CD4-positive, alpha-beta T cell treated with Interleukin-6 for 4 hours (primary cell): ENCODE measurements at places on chromosomes 13 and 19.

- DNase-seq, result no peak
Observed at GRCh38 chr19:47464675-47465419, 6.8 kb downstream of the SLC8A2 start.

- no peak for DNase-seq
Observed at GRCh38 chr19:51137792-51138425, 4.2 kb upstream of the SIGLEC7 start.

GRCh38 chr19:33684538-33685232 lies 62.9 kb downstream of the CHST8 start:
- no peak for DNase-seq

GRCh38 chr13:103273825-103274224 lies 207.6 kb upstream of the SLC10A2 start:
- no peak for DNase-seq

DNA sequence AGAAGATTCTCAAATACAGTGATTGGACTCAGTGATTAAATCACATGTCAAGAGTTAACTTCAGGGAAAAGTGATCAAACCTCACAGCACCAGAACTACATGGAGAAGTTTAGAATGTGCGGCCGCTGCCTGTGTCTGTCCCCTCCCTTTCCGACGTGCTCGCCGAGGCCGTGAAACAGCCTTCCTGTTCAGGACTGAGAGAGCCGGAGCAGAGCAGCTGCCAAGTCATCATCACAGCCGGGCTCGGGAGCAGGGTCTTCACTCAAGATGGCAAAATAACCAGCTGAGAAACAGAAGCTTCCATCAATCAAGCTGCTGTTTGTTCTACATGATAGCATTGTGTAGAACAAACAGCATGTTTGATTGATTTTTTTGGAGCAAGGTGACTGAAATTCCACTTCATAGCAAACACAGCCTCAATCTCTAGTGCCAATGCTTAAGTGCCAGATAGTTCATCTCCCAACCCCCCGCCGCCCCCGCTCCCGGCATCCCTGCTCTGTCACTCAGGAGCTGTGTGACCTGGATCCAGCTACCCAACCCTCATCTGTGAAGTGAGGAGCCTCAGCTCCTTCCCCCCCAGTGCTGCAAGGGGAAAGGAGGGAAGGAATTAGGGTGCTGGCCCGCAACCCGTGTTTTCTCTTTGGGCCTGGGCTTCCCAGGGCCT lies 70.6 kb downstream of the HSPH1 start:
- DNase-seq, result no peak

DNA sequence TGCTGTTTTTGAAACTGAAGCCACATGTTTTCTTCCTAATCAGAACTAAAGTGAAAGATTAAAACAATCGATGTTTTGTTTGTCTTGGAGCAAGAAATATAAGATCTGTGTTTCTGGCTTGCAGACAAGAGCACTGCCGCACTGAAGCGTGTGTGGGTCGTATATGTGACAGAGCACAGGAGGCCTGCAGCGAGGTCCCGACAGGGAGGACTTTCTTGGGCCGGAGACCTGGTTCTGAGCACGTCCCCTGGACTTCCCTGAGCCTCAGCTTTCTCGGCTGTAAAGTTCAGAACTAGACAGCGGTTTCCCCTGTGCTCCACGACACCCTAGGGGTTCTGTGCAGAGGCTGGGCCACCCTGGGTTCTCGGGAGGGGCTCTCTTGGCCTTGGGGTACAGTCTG lies 60.5 kb downstream of the GADD45B start:
- no peak for DNase-seq

GRCh38 chr13:73272831-73273230 lies 214.0 kb downstream of the KLF5 start:
- DNase-seq, result no peak

GRCh38 chr19:13782537-13782936 lies 8.3 kb downstream of the C19orf53 start:
- no peak for DNase-seq
